ENCODE measurements at places on chromosomes 4 and X. TPM values are rescaled to one million over a fixed set of nuclear protein-coding genes. Genes with fewer than 3 reads are reported as not detected.

- DNase-seq, result no peak
These were observed 30.7 kb downstream of the SRPX2 start for GRCh38 chrX:100674705-100675104.

GRCh38 chrX:76155786-76156185 is 17.1 kb upstream of the PBDC1 start:
- DNase-seq, result no peak

Gene MAGED4
- total RNA-seq, result 10.9 TPM

GRCh38 chr4:75786526-75786925 is 62.1 kb downstream of the USO1 start:
- no peak for DNase-seq

DNA sequence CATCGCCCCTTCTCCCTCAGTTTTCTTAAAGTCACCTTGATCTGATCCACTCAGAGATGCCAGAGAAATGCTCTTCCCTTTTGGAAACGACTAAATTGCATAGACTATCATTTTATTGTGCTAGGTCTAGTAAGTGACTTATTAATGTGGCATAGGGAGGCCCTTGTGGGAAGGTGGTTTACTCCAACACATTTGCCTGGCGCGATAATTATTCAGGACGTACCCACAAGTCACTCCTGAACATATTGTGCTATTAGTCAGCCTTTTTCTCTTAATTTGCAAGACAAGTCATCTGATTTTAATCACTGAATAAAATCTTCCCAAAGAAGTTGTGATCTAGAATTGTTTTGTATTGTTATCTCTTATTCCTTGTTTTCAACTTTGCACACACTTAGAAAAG is 7.6 kb downstream of the ENPEP start:
- no peak for DNase-seq

Gene MAGEE1
- total RNA-seq, result 3.2 TPM

Gene SLC6A14
- 0.57 TPM for total RNA-seq

DNA sequence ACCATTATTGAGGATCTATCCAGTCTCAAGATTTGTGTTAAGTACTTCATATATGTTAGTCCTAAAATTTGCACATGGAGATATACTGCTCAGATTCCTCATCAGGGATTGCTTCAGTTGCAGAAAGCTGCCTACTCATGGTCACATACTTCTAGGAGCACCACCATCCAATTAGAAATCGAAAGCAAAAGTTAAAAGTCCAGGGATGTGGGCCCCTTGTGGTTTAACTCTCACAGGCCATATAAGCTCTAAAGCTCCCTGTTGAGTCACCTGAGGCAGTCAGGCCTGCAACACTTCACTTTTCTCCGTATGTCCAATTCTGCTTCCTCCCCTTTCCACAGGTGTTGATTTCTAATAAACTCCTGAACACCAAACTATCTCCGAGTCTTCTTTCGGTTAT is 84.2 kb downstream of the CNOT6L start:
- DNase-seq, result no peak

Gene VSIG1
- total RNA-seq, result 1.7 TPM

DNA sequence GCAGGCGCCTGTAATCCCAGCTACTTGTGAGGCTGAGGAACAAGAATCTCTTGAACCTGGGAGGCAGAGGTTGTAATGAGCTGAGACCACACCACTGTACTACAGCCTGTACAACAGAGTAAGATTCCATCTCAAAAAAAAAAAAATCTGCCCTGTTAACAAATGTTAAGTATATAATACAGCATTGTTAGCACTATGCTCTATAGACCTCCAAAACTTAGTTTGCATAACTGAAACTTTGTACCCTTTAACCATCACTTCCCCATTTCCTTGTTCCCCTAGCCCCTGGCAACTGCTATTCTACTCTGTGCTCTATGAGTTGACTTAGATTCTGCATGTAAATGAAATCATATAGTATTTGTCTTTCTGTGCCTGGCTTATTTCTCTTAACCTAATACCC is 76.7 kb downstream of the TAB3 start:
- no peak for DNase-seq

Gene RRH
- total RNA-seq, result 0.34 TPM

- no peak for DNase-seq
These were observed 26.1 kb downstream of the TKTL2 start for GRCh38 chr4:163447481-163447880.

- DNase-seq, result no peak
These were observed 28.5 kb upstream of the CCDC110 start for GRCh38 chr4:185500035-185500434.

Gene ETDB
- total RNA-seq, result not detected

Gene AFF2
- total RNA-seq, result 2.3 TPM

Gene PPP1R2C
- total RNA-seq, result not detected

Gene FRG2
- total RNA-seq, result not detected

- DNase-seq, result no peak
These were observed 5.6 kb downstream of the PDE5A start for GRCh38 chr4:119623025-119623424.

DNA sequence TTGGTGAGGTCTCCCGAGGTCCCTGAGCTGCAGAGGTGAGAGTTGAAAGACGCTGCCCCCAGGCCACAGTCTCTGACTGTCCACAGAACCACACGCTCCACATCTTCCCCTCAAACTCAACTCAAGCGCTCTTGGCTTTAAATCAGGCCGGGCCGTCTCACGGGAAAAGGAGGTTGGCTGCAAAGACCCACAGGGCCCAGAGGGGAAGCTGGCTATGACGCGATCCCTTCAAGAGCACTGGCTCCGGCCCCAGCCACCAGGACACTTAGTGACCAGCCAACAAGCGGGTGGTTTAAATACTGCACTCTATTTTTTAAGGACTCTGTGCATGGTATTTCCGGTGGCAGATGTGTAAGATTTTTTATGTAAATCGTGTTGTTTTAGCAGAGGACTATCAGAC is 19.9 kb downstream of the LRPAP1 start:
- no peak for DNase-seq

DNA sequence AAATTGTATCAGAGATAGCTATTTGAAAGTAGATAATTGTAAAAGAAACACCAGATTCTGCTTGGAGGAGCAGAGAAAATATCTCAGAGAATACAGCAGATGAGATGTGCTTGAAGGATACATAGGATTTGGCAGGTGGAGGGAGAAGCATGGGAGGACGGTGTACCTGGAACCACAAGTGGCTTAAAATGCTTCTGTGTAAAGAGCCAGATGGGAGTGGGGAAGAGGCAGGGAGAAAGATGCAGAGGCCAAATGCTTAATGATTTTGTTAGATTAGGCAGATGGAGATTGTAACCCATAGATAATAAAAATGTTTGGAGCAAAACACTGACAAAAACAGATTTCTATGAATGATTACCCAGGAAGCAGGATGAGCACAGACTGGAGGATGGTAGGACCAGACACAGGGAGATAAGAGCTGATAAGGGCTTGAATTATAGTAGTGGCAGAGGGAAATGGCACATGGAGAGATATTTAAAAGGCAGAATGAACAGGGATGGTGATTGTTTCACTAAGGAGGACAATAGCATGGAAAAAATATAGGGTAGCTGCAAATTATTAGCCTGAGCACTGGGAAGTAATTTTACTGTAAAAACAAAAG is 145.7 kb upstream of the TBC1D9 start:
- no peak for DNase-seq

- DNase-seq, result no peak
These were observed 36.8 kb upstream of the SH3RF1 start for GRCh38 chr4:169307576-169307975.

Gene TSPAN6
- total RNA-seq, result 115 TPM

DNA sequence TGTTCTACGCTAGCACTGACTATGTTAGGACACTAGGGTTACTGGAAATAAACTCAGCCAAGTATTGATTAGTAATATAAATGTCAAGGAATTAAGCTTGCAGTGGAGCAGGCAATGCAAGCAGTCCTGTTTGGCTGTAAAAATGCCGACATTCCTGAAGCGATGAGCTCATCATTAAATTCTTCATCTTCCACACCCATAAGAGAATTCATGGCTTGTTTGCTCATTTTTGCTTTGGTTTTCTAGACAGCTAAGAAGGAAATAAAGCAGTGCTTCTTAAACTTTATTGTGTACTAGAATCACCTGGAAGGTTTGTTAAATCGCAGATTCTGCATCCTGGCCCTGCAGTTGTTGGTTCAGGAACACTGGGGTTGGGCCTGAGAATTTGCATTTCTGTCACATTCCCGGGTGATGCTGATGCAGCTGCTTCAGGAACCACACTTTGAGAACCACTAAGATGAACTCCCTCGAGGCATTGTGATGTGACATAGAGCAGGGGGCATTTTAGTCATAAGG is 17.8 kb downstream of the ANXA3 start:
- no peak for DNase-seq

DNA sequence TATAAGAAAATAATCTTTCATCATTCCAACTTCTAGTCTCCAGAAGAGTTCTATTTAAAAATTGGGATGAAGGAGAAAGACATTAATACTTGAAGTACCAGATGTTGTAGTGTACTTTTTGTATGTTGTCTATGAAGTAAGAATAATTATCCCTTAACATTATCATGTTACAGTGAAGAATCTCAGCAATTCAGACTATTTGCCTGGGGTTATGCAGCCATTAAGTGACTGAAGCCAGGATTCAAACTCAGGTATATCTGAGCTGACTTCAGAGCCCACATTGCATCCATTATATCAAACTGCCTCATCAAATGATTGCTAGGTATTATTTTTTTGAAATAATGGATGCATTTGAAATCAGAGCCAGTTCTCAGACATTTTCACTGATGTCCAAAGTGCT is 76.1 kb upstream of the FHDC1 start:
- no peak for DNase-seq

DNA sequence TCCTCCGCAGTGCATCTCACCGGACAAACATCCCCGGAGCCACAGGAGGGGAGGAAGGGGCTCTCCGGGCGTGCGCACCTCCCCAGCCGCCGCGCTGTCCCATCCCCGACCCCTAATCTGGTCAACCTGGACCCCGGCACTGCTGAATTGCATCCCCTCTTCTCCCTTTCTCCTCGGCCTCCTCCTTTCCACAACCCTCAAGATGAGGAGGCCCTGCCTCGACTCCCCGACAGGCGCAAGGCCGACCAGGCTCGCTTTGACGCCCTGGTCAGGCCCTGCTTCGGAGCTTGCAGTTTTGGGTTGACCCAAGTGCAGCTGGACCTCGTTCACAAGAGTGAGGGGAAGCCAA is 2.3 kb downstream of the PDGFRA start:
- DNase-seq, result no peak

- DNase-seq, result peak; percentile 80
These were observed 57.9 kb downstream of the CLDN22 start for GRCh38 chr4:183261953-183262775.

GRCh38 chr4:146073517-146073916 is 102.0 kb upstream of the LSM6 start:
- no peak for DNase-seq

Gene CCDC149
- total RNA-seq, result 25.5 TPM

DNA sequence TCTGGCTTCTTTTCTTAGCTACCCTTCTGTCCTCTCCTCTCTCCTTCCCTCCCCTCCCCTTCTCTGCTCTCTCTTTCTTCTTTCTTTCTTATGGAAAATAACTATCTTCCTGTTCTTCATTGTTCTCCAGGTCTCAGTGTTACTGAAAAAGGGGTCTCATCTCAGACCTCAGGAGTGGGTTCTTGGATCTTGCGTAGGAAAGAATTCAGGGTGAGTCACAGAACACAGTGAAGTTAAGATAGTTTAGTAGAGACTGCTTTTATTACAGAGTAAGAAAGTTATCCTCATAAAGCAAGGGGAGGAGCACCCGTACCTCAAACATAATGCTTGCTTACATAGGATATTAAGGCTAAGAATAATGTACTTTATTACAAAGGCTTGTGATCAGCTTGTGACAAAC is 31.8 kb upstream of the CWH43 start:
- no peak for DNase-seq

Gene ATOH1
- not detected for total RNA-seq

- DNase-seq, result no peak
These were observed 143.0 kb downstream of the STIM2 start for GRCh38 chr4:27003642-27004113.

DNA sequence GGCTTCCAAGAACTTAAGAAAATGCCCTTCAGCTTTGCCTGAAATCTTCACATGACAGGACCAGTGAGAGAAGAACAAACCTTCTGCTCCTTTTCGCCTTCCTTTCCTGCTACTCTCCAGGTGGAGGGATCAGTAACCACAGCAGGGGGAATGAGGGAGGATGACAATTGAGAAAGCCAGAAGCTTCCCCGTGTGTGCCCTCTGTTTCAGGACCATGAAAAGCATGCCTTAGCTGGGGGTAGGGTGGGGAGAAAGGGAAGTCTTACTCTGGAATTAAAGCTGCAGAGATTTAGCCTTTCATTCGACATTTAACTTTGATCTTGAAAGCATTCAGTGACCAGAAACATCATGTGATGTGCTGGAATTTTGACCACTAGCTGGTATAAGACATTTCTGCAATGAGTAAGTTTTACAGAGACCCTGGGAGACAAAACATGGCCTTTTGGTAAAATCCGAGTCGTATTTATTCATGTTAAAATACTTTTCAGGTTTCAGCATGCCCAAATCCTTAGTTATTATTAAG is 10.6 kb upstream of the PUDP start:
- DNase-seq, result no peak

Gene CTAG2
- total RNA-seq, result not detected

DNA sequence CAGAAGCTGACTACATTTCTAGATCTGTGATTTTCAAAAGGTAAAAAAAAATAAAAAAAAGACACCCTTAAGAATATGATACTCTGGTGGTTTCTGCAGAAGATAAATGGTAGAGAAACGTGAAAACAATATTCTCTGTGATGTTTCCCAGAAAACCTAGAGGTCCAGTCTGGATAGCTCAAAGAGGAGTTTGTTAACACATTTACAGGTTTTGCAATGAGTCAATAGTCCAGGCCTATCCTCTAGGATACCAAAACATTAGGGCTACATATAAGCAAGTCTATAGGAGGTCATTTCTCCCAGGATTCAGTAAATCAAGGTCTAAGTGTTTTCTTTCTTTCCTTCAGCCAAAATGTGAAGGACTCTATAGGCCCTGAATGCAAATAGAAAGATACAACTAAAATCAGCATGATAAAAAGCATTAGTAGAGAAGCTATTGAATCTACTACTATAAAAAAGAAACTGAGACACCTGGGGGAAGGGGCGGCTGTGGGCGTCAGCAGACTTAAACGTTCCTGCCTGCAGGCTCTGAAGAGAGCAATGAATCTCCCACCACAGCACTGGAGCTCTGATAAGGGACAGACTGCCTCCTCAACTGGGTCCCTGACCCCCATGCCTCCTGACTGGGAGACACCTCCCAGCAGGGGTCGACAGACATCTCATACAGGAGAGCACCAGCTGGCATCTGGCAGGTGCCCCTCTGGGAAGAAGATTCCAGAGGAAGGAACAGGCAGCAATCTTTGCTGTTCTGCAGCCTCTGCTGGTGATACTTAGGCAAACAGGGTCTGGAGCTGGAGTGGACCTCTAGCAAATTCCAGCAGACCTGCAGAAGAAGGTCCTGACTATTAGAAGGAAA is 33.7 kb upstream of the SPP1 start:
- DNase-seq, result no peak

GRCh38 chr4:118289794-118290193 is 63.0 kb downstream of the PRSS12 start:
- DNase-seq, result no peak

- DNase-seq, result no peak
These were observed 16.2 kb downstream of the UBE2K start for GRCh38 chr4:39714166-39714565.

Gene ASB9
- 2.0 TPM for total RNA-seq

- no peak for DNase-seq
These were observed 28.8 kb downstream of the FAM199X start for GRCh38 chrX:104195013-104195412.

Gene UGT2B10
- total RNA-seq, result not detected
